ENCODE measurements at places on chromosomes 3 and 15.

- DNase-seq, result no peak
Observed at GRCh38 chr15:44325568-44325967, 37.0 kb downstream of the GOLM2 start.

DNA sequence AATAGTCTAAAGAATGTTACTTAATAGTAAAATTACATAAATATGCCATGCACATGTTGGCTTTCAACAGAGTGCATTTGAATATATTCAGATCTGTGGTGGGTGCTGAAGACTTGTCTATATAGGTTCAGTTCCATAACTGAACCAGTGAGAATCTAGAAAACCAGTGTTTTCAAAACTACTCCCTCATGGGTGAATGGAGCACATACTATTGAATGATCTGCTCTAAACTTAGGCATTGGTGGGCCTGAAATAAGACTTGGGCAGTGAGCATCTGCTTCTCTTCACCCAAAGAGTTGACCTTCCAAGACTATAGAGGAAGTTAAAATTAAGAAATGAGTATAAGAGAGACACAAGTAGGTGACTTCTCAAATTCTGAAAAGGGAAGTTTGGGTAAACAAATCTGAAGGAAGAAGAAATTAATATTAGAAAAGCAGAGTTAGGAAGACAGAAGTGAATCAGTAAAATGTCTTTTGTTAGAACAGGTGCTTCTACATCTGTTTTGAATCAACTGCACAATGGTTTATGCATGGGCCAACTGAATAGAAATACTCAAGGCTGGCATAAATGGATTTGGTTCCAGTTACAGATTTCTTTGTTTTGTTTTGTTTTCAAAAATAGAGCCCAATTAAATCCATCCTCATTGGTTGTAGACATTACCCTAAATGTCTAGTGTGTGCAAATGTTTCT lies 19.3 kb downstream of the ALCAM start:
- DNase-seq, result no peak

DNA sequence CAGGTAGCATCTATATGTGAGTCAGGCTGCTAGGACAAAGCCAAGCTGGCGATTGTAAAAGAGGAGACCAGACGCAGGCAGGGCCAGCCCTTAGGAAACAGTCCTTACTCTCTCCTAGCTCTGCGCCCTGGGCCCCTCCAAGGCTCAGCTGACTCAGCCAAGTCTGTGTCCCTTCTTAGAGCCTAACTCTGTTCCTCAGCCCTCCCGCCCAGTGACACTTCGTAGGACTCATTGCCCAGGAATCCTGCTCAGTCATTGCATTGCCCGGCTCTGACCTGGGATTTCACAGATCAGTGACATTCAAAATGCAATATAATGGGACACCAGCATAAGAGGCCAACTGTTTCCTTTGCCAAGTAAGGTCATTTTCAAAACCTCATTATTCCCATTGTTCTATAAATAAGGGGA lies 244.2 kb downstream of the TLE3 start:
- DNase-seq, result no peak

DNA sequence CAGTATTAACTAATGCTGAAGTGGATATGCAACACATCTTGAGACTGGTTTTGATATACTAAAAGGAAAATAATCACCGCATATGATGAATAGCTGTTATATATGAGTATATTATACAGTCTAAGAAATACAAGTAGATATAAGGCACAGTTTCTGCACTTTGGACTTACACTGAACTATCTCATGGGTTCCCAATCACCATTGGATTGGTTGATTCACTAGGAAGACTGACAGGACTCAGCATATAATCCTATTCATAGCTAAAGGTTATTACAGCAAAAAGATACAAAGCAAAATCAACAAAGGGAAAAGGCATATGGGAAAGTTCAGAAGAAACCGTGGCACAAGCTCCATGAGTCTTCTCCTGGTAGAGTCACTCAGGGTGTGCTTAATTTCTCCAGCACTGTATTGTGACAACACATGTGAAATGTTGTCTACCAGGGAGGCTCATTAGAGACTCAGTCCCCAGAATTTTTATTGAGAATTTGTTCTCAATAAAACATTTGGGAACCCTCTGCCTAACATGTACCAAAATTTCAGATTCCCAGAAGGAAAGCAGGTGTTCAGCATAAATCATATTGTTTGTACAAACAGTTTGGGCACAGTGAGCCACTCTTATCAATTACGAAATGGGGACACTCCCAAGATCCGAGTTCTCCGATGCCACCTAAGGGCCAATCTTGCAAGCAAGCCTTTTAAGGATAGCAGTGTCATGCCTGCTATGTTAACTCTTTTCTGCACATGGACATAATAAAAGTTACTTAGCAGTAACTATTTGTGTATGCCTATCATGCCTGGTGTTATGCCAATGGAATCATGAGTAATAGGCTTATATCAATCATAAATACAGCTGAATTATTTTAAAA lies 26.8 kb downstream of the CMC1 start:
- DNase-seq, result no peak

- no peak for DNase-seq
Observed at GRCh38 chr3:35201211-35201610, 438.1 kb upstream of the ARPP21 start.

- DNase-seq, result no peak
Observed at GRCh38 chr15:26651909-26652308, 121.0 kb downstream of the GABRB3 start.

GRCh38 chr15:97459771-97460170 lies 500.7 kb upstream of the ARRDC4 start:
- DNase-seq, result no peak

- no peak for DNase-seq
Observed at GRCh38 chr15:27529399-27529798, 558.4 kb downstream of the GABRG3 start.

DNA sequence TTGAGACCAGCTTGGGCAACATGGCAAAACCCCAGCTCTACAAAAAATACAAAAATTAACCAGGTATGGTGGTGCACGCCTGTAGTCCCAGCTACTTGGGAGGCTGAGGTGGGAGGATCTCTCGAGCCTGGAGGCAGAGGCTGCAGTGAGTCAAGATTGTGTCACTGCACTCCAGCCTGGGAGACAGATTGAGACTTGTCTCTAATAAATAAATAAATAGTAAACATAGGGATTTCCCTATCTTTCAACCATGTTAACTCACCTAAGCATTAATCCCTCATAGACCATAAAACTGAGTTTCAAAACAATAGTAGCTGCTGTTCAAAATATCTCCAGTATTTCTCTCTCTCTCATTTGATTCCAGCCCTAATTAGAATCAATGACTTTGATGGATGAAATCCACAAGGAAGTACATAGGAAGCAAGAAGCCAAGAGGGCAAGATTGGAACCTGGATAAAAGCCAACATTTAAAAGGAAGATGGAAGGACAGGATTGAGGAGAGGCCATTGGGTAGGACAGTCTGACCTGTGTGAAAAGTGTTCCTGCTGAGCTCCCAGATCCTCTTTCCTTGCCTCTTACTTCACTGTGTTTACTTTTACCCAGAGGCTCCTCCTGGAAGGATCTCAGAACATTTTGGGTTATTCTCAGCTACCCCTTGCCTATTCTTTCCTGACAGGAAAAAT lies 12.4 kb upstream of the TTBK2 start:
- DNase-seq, result no peak

DNA sequence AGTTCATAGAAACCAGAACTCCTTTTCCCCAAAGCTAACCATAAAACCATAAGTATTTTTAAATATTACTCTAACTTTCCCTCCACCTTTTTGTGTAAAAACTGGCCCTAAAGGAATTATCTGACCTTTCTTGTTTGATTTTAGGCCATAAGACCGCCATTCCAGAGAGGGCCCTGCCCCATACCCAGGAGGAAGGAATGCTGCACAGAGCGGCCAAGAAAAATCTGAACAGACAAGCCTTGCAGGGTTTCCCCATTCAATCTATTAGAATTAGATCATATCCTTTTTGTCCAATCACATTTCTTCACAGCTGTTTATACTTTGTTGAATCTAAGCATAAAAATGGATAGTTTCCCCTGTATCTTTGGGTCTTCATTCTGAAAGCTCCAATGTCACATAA lies 97.1 kb downstream of the B3GALNT1 start:
- DNase-seq, result no peak
